Stimulated activated CD8-positive, alpha-beta memory T cell treated with anti-CD3 and anti-CD28 coated beads, Interleukin-2, amount 100 ng/mL, for 48 hours (primary cell): ENCODE measurements at places on chromosomes 5 and 9.

- DNase-seq, result no peak
Measured at GRCh38 chr9:87805259-87805658, 77.4 kb upstream of the SPATA31E1 start.

DNA sequence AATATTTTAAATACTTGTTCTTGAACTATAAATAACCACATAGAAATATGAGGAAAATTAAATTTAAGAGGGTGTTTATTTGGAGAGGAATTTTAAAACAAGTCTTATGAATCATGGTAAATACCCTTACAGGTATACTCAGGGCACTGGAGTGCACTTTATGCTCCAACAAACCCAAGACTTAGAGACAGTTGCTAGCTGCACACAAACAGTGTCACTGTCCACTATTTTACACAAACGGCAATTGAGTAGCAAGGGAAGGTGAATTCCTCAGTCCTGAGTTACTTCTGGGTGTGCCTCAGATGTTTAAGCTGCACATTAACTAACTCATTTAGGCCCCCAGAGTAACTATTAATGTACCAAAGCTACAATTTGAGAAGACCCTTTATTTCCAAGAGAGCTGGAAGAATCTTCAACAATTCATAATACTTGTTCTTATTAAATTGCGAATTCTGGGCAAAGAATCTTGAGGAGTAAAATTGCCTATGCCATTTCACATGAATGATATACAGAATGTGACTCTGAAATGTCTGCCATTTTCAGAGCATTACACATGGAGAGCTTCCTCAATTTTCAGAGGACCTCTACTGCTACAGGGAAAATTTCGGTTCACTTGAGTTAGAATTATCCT is 371.2 kb downstream of the PDE4D start:
- no peak for DNase-seq

DNA sequence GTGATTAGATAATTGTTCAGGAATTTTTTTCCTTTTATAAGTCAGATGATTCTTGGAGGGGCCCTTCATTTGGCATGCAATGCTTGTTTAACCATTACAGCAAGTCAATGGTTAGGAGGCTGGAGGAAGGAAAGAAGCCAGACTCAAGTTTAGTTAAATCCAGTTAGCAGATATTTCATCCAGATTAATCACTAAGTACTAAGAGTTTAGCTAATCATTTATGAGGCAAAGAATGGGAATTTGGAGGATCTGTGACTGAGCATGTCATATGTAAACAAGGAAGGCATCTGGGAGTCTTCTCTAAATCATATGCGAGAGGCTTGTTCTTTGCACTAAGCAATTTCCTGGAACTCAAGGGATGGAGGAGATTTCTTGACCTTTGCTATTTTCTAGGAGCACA is 145.3 kb upstream of the SGCD start:
- no peak for DNase-seq

DNA sequence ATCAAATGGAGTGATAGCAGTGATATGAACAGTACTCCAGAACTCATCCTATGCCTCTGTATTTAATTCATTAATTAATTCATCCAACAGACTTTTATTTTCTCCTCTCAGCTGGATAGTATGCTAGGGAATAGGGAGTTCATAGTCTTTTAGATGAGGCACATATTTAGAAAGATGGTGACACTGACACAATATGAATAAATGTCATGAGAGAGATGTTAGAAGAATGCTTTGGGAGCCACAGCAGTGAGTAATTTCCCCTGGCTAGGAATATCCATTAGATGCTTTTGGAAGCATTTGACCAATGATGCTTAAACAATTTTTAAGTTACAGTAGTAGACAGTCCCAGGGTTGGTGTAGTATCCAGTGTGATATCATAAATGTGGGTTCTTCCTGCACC is 428.7 kb upstream of the SGCD start:
- no peak for DNase-seq
